ENCODE measurements at places on chromosomes 2 and 18. TPM values are rescaled to one million over a fixed set of nuclear protein-coding genes. Genes with fewer than 3 reads are reported as not detected.

GRCh38 chr2:70214365-70214764 is 23.5 kb upstream of the C2orf42 start:
- H3K27ac ChIP-seq = peak overlapping the region; percentile 12
- H3K4me3 ChIP-seq = no peak overlapping the region
- no peak for DNase-seq
- peaks cover 30% of the 10 kb centered on the region for H3K4me1 ChIP-seq
- H3K27me3 ChIP-seq = no peaks in the 10 kb centered on the region
- H3K36me3 ChIP-seq = peaks cover 15% of the 10 kb centered on the region

DNA sequence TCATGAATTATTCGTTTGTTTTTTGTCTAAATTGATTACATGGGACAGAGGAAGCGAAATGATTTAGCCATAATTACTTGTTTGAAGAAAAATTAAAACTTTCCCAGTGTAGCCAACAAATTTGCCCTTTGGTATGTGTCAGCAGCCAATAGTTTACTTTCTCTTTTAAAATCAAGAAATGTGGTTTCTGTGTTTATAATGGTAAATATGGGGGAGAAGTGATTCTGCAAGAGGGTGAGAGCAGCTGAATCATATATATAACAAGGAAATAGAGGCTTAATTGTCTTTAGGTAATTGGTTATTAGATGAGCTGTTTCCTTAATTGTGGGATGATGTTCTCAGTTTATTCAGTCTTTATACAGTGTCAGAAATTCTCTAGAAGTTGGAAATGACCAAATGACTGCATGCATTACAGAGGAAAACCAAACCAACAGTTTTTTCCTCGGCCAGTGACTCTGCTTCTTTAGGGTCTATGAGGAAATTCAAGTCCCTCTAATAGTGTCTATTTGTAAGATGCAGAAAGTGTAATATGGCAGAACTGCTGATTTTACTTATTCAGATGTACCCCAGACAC is 132.9 kb downstream of the AGPS start:
- H3K36me3 ChIP-seq = peaks cover 7% of the 10 kb centered on the region
- H3K27me3 ChIP-seq = no peaks in the 10 kb centered on the region
- no peak overlapping the region for H3K4me3 ChIP-seq
- DNase-seq = no peak
- peaks cover 2% of the 10 kb centered on the region for H3K4me1 ChIP-seq
- no peak overlapping the region for H3K27ac ChIP-seq

- DNase-seq = peak; percentile 46
- no peaks in the 10 kb centered on the region for H3K36me3 ChIP-seq
- peaks cover 22% of the 10 kb centered on the region for H3K27me3 ChIP-seq
- H3K4me3 ChIP-seq = peak overlapping the region; percentile 23
- H3K27ac ChIP-seq = no peak overlapping the region
- peaks cover 2% of the 10 kb centered on the region for H3K4me1 ChIP-seq
These were observed 11.4 kb downstream of the ID2 start for GRCh38 chr2:8693157-8693821.

- DNase-seq = no peak
- H3K4me3 ChIP-seq = no peak overlapping the region
- peaks cover 3% of the 10 kb centered on the region for H3K4me1 ChIP-seq
- H3K36me3 ChIP-seq = no peaks in the 10 kb centered on the region
- H3K27me3 ChIP-seq = peaks cover 8% of the 10 kb centered on the region
- no peak overlapping the region for H3K27ac ChIP-seq
These were observed 85.8 kb upstream of the NDUFV2 start for GRCh38 chr18:9016633-9017166.

DNA sequence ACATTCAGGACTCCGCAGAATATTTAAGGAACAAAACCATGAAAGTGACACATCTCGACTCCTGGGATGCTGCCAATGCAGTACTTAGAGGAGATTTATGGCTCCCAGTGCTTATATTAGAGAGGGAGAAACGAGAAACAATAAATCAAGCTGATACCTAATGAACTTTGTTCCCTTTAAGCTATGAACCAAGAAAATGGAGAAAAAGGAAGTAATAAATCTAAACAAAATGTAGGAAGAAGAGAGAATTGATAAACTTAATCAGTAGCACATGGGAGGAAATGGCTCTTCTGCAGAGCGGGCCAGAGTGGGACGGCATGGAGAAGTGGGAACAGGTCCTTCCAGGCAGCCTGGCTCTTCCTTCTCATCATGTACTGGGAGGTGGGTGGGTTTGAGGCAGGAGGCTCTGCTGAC is 42.7 kb downstream of the NPPC start:
- no peak overlapping the region for H3K27ac ChIP-seq
- no peak overlapping the region for H3K4me3 ChIP-seq
- no peaks in the 10 kb centered on the region for H3K4me1 ChIP-seq
- peaks cover 42% of the 10 kb centered on the region for H3K27me3 ChIP-seq

- H3K4me1 ChIP-seq = no peaks in the 10 kb centered on the region
- no peak for DNase-seq
- H3K27me3 ChIP-seq = peaks cover 3% of the 10 kb centered on the region
These were observed 59.7 kb upstream of the PHLPP1 start for GRCh38 chr18:62655520-62656219.

DNA sequence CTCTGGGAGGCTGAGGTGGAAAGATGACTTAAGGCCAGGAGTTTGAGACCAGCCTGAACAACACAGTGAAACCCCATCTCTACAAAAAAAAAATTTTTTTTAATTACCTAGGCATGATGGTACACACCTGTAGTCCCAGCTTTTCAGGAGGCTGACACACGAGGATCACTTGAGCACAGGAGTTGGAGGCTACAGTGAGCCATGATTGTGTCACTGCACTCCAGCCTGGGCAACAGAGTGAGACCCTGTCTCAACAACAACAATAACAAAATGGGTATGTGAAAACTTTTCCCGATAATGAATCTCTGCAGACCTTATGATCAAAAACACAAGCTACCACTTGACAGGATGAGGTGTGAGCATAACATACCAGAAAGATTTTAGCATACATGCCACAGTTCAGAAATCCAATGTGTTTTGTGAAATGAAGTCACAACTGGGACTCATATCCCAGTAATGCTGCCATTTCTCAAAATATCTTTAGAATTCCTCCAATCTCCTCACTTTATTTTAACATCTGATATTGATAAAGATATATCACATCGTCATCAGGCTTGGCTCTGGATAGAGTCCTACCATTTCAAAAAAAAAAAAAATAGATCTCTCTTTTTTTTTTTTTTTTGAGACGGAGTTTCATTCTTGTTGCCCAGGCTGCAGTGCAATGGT is 74.0 kb upstream of the PELI1 start:
- no peaks in the 10 kb centered on the region for H3K36me3 ChIP-seq
- no peak for DNase-seq
- H3K27me3 ChIP-seq = no peaks in the 10 kb centered on the region
- no peak overlapping the region for H3K4me3 ChIP-seq
- peaks cover 40% of the 10 kb centered on the region for H3K4me1 ChIP-seq

DNA sequence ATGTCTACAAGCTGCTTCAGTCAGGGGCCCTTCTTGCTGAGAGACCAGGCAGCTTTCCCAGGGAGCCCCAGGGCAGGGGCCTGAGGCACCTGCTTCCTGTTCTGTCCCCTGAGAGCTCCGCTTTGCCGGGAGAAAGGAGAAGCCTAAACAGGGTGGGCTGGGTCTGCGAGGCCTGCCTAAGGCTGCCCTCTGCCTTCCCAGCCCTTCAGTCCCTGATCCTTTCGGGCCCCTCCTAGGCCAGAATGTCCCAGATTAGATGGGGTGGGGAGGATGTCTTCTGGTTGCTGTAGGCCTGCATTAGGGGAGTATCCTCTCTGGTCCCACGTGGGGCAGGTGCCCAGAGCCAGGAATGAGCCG is 72.4 kb downstream of the TGOLN2 start:
- H3K4me1 ChIP-seq = no peaks in the 10 kb centered on the region
- no peak for DNase-seq
- H3K27me3 ChIP-seq = no peaks in the 10 kb centered on the region
- H3K27ac ChIP-seq = no peak overlapping the region
- H3K4me3 ChIP-seq = no peak overlapping the region

DNA sequence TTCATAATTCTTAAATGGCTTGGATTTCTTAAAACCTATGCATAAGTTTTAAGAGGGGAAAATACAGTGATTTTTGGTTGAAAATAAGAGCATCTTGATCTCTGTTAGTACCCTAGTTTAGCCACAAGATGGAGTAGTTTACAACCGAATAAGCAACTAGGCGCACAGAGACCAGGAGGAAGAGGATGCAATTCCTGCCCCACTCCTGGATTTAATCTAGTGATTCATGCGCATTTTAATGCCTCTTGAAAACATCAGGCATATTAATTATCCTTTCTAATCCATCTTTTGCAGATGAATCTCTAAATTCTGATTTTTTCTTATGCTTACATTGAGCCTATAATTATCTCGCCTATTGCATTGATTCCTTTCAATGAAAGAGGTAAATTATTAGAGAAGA is 76.7 kb downstream of the MRPS9 start:
- H3K27me3 ChIP-seq = no peaks in the 10 kb centered on the region
- peaks cover 2% of the 10 kb centered on the region for H3K36me3 ChIP-seq
- no peak overlapping the region for H3K27ac ChIP-seq
- no peak for DNase-seq

Gene GLI2
- total RNA-seq = not detected

Gene RGPD8
- total RNA-seq = 14.3 TPM

Gene BUB1
- total RNA-seq = 75.5 TPM
